ENCODE measurements at places on chromosomes 2 and 18.

- peak; percentile 5 for DNase-seq
Observed at GRCh38 chr2:10478916-10479315, 30.8 kb upstream of the ODC1 start.

- no peak for DNase-seq
Observed at GRCh38 chr2:568639-569235, 108.5 kb downstream of the TMEM18 start.

DNA sequence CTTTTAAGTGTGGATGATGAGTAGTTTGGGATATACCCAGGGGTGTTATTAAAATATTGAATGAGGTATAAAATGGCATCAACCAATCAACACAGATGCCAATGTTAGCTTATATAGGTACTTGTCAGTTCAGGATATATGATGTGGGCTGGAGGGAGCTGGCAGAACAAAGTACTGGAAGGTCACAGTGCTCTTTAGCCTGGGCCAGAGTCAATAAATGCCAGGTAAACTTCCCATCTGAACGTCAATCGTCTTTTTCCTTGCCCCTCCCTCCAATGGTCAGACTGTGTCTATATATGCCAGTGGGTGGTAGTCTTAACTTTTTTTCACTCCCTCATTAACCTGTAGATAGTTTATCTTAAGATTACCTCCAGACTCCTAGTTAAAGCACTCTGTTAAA lies 140.8 kb upstream of the RBMS1 start:
- DNase-seq, result no peak

DNA sequence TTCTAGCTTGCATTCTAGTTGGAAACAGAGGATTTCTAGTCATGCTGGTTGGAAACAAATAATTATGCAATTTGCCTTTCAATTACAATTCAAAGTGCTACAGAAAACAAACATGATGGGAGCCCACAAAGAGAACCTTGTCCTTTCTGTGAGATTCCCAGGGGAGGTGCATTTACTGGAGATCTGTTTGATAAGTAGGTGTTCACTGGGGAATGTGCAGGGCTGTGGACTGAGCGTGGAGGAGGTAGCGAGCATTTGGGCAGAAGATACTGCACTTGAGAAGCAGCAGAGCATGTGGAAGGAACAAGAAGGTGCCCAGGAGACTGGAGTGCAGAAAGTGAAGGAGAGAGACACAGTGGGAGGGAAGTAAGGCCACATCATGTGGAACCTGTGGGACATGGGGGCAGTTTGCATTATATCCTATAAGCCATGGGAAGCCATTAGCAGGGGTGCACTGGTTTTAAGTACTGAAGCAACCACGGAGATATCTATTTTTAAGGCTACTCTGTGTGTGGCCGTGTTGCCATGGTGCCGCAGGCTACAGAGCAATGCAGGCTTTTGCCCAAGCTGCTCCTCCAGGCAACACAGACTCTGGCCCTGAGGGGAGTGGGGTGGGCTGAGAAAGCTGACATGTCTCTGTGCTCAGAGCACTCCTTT lies 154.0 kb downstream of the ANTXR1 start:
- DNase-seq, result peak; percentile 71

- DNase-seq, result peak; percentile 48
Observed at GRCh38 chr18:34023471-34023870, 201.2 kb downstream of the NOL4 start.

- DNase-seq, result peak; percentile 18
Observed at GRCh38 chr2:60882971-60883753, 1.8 kb downstream of the REL start.

DNA sequence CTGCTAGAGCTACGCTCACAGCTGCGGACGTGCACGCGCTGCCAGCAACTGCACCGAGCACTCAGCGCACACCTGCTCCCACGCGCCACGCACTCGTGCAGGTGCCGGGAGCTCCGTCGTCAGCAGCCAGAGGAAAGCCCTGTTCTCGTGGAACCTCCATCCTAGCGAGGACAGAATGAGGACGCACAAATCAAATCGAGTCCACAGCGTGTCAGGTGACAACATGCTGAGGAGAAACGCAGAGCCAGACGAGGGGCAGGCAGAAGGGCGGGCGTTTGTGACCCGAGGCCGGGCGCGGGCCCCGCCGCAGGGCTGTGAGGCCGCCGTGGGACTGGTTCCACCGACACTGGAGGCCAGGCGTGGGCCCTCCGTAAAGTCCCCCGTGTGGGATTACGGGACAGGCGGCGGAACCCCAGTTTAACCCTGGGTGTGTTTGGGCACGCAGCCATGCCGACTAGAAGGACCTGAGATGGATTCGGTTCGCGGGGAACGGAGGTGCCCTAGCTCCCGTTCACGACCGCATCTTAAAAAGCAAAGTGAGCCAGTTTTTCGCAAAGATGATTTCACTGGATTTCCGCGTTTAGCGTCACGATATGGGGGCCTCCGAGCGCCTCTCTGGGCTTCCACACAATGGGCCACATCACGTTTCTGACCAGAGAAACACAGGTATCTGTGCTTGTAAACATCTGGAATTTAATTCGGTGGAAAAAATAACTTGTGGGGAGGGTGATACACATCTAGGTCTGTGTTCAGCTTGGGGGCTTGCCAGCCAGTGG lies 26.9 kb upstream of the ALKAL2 start:
- DNase-seq, result no peak

- DNase-seq, result peak; percentile 9
Observed at GRCh38 chr2:24785671-24786321, 7.4 kb downstream of the PTRHD1 start.

DNA sequence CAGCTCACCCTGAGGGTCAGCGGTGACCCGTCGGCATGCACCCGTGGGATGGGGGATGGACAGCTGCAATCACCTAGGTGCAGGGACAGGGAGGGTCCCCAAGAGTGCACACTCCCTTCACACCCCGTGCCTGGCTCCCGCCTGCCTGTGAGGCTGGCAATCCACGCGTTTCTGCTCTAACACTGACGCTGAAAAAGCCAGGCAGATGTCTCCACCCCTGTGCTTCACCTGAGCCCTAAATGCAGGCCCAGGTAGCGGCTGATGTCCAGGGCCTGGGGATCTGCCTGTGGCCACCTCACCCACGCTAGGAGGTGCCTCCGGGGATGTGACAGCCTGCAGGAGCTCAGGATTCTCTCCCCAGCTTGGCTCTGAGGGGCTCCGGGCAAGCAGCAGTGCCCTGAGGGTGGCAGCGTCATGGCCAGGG lies 212.0 kb upstream of the SALL3 start:
- no peak for DNase-seq
